ENCODE measurements at places on chromosomes 13 and 19.
A peak's percentile ranks its signal among the peaks of the same experiment; 100 is the strongest.

DNA sequence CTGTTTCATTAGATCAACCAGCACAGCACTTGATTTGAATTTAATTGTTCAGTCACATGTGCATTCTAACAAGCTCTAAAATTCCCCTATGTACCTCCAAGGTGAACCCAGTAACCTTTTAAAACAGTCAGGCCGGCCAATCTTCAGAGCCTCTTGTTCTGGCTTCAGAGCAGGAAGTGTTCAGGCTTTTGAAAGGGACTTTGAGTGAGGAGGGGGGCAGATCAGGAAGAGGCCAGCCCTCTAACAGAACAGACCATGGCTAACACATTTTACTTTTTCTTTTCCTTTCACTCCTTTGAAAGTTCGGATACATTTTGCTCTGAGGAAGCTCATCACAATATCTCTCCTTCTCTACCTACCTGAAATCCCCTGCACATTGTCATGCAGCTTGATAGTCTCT, 390.3 kb downstream of the TBC1D4 start:
- no peak for DNase-seq

DNA sequence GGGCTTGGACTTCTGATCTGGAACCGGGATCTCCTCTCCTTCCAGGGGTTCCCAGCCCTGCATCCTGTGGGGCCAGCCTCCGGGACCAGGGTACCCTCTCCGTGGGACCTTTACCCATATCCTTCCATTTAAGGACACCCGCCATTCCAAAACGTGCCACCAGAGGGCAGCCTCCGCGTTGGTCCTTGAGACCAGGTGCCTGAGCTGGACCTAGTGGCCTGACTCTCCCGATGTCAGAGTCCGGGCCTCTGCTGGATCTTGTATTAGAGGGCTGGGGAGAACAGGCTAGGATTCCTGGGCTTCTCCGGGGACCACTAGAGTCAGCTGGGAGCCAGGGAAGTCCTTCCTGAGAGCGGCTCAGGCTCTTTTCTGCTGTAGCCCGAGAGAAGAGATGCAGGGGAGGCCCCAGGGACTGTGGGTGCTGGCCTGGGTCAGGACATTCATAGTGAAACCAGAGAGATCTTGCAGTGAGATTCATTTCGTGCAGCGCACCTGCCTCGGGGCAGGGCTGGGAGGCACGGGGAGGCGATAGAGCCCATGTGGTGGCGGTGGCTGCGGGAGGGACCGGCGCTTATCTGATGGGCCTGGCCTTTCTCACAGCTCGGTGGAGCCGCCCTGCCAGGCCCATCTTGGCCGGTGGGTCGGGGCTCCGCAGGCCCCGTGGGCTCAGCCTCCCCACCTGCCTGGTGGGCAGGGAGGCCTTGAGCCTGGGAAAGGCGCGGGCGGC, 9.8 kb upstream of the SLC7A10 start:
- DNase-seq: peak; percentile 73

GRCh38 chr13:41541142-41541938, 84.0 kb downstream of the RGCC start:
- DNase-seq: no peak

- no peak for DNase-seq
These were observed 199.4 kb upstream of the MIR17HG start for GRCh38 chr13:91148098-91148497.

- DNase-seq: no peak
These were observed 7.7 kb upstream of the ZNF611 start for GRCh38 chr19:52742516-52742915.

- DNase-seq: no peak
These were observed 80.2 kb downstream of the DPF1 start for GRCh38 chr19:38143847-38144246.

- no peak for DNase-seq
These were observed 15.7 kb downstream of the TYK2 start for GRCh38 chr19:10364644-10365043.

DNA sequence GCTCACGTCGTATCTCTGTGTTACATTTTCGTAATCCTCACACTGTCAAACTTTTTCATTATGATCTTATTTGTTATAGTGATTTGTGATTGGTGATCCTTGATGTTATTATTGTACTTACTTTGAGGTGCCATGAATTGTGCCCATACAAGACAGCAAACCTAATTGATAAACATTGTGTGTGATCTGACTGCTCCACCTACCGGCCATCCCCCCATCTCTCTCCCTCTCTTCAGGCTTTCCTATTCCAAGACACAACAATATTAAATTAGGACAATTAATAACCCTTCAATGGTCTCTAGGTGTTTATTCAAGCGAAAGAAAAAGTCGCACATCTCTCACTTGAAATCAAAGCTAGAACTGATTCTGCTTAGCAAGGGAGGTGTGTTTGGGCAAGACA, 349.3 kb downstream of the RBM26 start:
- no peak for DNase-seq

GRCh38 chr19:49889687-49890348, 6.9 kb downstream of the IL4I1 start:
- peak; percentile 96 for DNase-seq

DNA sequence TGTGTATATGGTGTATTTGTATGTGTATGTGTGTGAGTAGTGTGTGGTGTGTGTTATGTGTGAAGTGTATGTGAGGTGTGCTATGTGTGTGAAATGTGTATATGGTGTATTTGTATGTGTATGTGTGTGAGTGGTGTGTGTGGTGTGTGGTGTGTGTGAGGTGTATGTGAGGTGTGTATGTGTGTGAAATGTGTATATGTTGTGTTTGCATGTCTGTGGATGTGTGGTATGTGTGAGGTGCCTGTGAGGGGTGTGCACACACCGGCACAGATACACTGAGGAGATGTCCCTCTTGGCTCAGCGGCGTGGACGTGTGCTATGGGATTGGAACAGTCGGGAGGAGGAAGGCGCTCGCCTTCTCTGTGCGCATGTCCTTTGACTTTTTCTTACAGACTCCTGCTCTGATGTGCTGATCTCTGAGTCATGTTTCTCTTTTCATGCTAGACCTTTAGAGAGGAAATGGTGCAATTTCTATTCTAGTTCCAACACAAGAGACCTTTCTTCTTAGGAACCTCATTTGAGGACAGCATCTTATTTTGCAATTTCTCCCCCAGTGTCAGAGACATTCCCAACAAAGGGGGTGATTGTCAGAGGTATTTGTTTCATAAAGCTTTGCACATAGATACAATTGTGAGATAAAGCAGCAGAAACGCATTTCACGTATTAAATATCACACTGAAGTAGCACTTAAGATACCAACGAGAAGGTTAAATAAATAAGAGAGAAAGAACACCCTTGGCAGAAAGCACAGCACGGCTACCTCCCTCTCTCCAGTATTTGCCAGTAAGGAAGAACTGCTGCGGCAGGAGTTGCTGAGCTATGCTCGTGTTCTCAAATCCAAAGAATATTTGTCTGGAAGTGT, 11.3 kb upstream of the TNFRSF19 start:
- DNase-seq: peak; percentile 73

GRCh38 chr19:30722186-30722585, 350.0 kb downstream of the ZNF536 start:
- no peak for DNase-seq

- DNase-seq: no peak
These were observed 2.5 kb downstream of the ZNF556 start for GRCh38 chr19:2869618-2870017.

GRCh38 chr13:100387416-100387815, 201.2 kb downstream of the GGACT start:
- DNase-seq: no peak

DNA sequence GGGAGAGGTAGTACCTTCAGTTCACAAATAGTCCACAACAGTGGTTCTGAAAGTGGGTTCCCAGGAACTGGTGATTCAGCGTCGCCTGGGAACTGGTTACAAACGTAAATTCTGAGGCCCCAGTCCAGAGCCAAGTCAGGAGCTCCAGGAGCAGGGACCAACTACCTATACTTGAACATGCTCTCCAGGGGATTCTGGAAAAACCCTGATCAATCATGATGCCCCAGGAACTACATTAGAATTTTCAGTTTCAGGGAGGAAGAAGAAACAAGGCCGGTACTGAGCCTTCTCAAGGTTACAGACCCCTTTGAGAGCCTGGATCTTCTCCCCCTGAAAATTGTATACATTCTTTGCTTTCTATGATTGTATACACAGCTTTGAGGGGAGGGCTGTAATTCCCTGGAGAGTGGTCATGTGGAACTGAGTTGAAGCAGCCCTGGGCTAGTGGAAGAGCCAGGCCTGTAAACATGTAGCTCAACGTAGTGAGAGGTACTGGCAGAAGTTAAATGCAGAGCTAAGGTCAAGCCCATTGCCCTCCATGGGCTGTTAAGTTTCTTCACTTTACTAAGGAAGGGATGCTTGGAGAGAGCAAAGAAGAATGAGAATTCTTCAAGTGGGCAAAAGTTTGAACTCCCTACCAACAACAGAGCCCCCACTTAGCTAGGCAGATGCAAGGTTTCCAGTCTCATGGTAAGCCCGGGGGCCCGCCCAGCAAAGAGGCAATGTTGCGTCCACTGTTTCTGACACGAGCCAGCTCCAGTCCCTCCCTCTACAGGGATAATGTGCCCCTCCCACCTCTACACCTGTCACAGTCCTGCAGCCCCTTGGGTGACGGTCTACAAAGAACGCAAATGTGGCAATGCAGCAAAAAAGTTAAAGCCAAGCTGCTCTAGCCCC, 17.0 kb downstream of the DOCK9 start:
- no peak for DNase-seq

GRCh38 chr19:54518844-54519243, 16.2 kb downstream of the LAIR2 start:
- DNase-seq: no peak

GRCh38 chr13:100338275-100338674, 249.4 kb downstream of the PCCA start:
- no peak for DNase-seq

GRCh38 chr19:49333418-49333805, 1.8 kb upstream of the CD37 start:
- DNase-seq: no peak

DNA sequence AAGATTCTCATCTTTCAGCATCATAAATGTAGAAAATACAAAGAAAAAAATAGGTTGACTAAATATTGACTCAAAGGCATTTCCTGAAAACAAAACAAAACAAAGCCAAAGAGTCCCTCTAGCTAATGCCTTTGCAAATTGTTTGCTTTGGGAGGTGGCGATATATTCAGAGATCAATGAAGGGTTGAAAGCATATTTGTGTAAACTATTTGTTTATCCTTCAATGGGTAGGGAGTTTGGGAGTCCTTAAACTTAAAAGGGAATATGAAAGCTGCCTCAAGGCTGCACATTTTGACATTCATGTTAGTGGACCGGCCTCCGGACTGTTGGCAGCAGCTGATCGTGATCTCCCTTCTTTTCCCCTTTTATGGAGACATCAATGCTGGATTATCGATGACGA, 257.5 kb downstream of the ITGBL1 start:
- DNase-seq: no peak

GRCh38 chr13:108026680-108027410, 188.5 kb downstream of the LIG4 start:
- no peak for DNase-seq

DNA sequence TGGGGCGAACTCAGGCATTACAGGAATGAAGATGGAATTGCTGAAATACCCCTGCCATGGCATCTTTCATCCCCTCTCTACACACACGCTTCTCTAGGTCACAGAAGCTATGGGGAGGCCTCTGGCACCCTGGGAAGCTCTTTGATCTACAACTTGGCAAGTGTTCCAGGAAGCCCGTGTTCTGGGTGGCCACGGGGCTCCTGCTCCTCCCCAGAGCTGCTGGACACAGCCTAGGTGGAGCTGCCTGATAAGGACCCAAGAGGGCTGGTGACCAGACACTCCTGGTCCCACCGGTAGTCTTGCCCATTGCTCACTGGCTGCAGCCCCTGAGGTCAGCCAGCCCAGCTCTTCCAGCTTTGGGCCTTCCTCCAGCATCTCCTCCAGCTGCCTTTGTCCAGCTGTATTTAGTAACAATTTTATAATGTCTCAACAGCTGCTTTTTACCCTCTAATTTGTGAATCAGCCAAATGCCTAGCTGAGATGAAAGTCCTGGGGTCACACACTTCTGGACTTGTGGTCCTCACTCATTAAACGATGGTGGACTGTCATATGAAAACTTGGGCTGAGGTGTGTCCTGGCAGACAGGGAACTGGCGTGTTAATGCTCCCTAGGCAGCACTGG, 72.8 kb upstream of the SPATA13 start:
- peak; percentile 38 for DNase-seq

- DNase-seq: no peak
These were observed 378.9 kb downstream of the SLITRK1 start for GRCh38 chr13:83503424-83503823.

DNA sequence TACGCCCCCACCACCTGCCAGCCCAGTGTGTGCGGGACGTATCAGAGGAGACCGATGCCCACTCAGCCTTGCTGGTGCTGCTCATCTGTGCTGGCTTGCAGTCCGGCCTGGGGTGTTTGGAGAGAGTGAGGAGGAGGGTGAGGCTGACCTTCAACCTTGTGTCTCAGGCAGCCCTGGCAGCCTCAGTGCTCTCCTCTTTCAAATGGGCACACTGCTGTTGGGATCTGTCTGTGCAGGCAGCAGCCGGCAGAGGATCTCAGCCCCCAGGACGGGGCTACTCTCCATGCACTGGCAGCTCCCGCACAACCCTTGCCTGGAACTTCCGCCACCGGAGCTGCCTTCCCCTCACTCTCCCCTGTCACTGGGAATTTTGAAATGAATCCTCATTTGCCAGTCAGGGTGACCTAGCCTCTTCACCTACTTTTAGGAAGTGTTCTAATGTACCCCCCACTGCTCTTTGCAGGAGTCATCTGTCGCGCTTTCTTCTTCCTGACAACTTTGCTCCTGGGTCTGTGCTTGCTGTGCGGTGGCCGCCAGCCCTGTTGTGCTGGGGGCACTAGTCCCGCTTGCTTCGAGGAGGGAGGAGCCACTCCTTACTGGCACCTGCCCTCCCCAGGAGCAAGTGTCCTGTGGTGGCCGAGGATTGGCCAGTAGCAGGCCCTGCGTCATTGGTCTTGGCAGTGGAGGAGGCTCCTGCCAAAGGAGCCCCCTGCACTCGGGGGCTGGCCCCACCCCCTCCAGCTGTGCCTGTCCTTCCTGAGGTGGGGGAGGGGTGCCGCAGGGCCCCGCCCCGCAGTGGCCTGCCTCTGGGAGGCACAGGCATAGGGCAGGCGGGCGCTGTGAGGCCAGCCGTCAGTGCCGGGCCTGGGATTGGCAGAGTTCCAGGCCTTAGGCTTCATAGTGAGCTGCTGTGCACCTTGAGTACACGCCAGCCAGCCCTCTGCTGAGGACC, 53.4 kb downstream of the TSSK6 start:
- DNase-seq: peak; percentile 58

DNA sequence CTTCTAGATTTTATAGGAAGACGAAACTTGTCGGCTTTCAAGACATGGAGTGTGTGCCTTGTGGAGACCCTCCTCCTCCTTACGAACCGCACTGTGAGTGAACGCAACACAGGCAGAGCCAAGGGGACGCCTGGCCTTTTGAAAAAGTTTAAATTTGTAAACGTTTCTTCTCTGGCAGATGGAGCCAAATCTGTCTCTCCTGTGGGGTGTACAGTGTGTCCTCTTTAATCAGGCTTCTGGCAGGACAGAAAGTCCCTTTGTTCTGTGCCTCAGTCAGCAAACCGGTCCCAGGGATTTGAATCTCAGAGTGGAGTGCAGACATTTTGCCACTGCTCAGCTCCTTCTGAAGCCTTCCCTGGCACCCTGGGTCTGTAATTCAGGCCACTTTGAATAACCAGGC, 56.5 kb downstream of the TNFRSF19 start:
- DNase-seq: no peak

GRCh38 chr13:29771247-29771646, 79.2 kb downstream of the UBL3 start:
- DNase-seq: no peak

GRCh38 chr19:12985049-12985776, 10.1 kb upstream of the NFIX start:
- peak; percentile 67 for DNase-seq
